ENCODE measurements at places on chromosomes 4 and X. TPM values are rescaled to one million over a fixed set of nuclear protein-coding genes. Genes with fewer than 3 reads are reported as not detected.

The DKK2 gene
- total RNA-seq = not detected

DNA sequence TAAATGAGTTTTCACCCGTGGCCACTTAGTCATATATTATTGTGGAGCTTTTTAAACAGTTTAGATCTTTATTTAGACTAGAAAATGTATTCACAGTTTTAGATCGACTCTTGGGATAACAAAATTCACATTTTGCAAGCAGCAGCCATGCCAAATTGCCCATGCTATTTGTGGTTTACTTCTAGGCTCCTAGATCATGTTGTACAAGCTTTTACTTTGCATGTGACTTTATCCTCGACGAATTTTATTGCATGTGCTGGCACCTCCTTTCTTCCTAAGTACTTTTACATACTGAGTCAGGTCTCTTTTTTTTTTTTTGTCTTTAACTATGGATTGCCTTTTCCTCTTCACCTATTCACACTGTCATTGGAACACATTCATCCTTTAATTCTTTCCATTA is 23.2 kb downstream of the BBS12 start:
- no peak for DNase-seq

DNA sequence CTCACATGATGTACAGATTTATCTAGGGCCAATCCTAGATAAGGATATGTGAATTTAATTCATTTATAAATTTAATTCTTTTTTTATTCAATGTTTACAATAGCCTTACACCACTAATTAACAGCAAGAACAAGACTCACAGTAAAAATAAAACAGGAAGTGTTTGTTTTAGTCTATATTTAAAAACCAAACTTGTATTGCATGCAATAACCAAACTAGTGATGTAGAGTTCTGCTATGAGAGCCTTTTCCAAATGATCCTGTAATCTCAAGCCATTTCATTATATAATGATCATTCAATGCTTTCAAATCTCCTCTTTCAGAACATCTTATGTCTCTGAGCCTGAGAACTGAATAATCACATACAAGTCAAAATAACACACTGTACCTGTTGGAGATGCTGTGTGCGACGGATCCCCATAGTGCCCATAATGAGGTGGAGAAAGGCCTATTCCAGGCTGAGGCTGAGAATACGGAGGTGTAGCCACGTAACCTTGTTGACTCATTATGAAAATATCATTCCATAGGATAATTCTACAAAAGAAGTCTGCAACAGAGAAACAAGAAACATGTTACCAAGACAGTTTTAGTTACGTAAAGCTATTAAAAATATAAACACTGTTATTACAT is 2.6 kb downstream of the SEC24D start:
- no peak for DNase-seq

GRCh38 chrX:47189906-47190305 is 3.7 kb upstream of the UBA1 start:
- DNase-seq = no peak

The ARL9 gene
- not detected for total RNA-seq

The CYTL1 gene
- total RNA-seq = not detected

GRCh38 chrX:115624916-115625315 is 63.9 kb downstream of the PLS3 start:
- DNase-seq = no peak

DNA sequence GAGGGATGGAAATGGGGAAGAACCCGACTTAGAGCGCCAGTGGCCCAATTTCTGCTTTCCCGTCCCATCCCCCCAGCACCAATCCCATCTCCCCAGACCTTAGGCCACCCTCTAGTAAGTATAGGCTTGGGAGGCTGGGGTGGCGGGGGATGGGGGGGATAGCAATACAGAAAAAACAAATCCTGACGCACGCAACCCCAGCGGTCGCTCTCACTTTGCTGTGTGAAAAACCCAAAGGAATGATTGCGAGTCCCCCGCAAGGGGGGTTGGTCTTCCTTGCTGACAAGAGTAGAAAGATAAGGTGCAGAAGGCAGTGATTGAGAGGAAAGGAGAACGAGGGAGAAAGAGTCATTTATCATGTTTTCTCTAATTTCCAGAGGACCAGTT is 863 bp downstream of the CPE start:
- no peak for DNase-seq

DNA sequence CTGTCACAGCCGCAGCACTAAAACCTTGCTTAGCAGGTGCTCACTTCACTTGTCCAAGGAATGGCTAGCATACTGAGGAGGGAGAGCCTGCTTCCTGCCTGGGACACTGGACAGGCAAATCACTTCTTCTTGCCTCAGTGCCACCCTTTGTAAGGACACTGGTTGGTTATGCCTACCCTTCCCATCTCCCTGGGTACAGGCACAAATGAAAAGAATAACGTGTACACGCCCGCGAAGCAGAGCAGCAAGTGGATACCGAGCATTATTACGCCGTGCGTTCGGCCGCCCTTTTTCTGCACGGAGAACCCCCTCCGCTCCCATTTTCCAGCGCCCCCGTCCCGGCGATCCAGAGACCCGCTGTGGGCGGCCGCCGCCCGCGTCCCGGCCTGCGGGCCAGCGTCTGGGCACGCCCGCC is 338 bp upstream of the KLHL2 start:
- DNase-seq = no peak

DNA sequence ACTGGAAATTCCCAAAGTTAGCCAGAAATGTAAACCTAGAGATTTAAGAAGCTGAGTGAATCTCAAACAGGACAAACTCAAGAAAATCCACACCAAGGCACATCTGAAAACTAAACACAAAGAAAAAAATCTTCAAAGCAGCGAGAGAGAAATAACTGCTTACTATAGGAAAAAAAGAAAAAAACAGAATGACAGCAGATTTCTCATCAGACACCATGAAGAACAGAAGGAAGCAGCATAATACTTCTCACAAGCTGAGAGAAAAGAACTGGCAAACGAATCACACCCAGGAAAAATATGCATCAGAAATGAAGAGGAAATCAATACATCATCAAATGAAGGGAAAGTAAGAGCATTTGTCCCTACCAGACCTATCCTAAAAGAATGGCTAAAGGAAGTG is 236.3 kb upstream of the ADAMTS3 start:
- DNase-seq = no peak

The PPARGC1A gene
- total RNA-seq = not detected

GRCh38 chr4:139555705-139556070 is 331 bp downstream of the SETD7 start:
- DNase-seq = no peak

- no peak for DNase-seq
Measured at GRCh38 chr4:182062936-182063335, 180.3 kb upstream of the TENM3 start.

DNA sequence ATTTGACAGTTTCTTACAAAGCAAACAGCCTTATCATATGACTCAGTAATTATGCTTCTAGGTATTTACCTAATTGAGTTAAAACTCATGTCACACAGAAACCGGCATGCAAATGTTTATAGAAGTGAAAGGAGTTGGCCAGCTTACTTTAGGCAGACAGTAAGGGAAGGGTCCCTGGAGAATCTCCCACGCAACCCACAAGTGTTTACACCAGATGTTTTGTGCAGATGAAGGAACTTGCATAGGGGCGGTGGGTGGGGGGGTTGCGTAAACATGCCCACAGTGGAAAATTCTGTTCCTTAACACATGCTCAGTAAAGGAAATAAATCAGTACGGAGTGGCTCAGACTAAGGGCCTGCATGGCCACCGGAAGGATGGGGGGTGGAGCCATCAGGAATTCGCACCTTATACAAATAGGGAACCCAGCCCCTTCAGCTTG is 330.5 kb upstream of the AADAT start:
- DNase-seq = no peak

DNA sequence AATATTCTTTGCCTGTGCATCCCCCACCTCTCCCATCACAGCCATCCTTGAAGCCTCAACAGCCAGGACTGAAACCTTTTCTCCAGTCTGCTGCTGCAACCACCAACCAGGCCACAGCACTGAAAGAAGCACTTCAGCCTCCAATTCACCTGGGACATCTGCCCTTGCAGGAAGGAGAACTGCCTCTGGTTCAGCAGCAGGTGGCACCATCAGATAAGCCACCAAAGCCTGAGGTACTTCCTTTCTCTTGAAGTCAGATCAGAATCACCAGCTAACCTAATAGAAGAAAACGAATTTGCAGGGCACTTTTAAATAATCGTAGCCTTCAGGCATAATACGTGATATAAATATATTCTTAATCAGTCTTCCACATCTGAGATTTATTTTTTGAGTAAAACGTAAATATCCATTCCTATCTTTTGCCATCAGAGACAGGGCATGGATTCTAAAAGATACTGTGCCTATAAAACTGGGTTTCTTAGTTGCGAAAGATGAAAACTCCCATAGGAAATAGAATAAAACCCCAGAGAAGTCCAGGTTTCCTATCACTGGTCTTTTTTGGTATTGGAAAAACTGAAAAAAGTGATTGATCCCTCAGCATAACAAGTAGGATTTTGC is 9.5 kb downstream of the AMBN start:
- DNase-seq = peak; percentile 46

DNA sequence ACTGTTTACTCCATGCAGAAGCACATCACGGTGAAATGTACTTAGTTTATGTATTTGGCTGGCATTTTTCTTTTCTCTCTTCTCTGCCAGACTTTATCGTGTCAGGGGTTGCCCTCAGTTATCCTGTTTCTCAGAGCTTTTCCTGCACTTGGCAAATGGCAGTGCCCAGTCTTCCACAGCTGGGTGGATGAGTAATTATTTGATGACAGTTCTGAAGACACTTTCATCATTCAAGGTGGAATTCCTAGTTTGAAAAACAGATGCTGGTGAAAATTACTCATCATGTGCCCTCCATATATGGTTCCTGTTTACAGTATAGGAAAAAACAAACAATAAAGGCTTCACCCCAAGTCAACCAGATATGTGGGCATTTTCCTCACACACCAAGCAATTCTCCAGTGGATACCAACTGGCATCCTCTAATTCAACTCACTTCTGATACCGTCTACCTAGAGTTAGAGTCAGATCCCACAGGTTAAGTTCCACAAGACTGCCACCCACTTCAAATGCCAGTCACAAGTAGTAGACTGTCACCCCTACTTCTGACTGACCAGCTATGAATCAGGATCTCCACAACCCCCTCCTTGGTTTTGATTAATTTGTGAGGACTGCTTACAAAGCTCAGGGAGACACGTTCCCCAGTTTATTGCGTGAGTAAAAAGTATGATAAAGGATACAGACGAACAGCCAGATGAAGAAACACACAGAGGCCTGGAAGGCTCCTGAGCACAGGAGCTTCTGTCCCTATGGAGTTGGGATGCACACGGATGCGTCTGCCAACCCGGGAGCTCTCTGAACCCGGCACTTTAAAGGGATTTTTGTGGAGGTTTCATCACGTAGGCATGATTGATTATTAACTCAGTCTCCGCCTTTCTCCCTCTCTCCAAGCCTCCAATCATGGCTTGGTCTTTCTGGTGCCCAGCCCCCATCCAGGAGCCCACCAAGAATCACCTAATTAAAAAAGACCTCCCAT is 72.9 kb downstream of the CLDN34 start:
- DNase-seq = no peak

GRCh38 chr4:116358633-116359222 is 726.6 kb downstream of the TRAM1L1 start:
- DNase-seq = no peak

The KIF4A gene
- total RNA-seq = 0.19 TPM

GRCh38 chrX:138034136-138034535 is 468.2 kb downstream of the ZIC3 start:
- DNase-seq = no peak

- no peak for DNase-seq
Measured at GRCh38 chr4:119835613-119835910, 207.0 kb upstream of the PDE5A start.

DNA sequence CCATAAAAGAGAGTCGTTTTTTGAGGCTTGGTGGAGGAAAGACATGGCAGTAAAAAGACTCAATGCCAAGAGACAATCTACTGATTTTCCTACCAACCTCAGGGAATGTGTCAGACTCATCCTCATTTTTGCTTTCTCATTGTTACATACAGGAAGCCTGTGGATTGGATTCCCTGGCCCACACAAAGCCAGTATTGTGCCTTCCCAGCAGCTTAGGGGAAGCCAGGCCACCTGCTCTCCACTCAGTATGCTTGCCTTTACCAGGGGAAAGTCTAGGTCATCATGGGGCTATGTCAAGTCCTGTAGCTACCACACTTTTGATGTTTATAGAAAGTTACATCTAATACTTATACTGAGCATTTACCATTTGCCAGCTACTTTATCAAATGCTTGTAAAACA is 11.0 kb downstream of the BMX start:
- DNase-seq = no peak

DNA sequence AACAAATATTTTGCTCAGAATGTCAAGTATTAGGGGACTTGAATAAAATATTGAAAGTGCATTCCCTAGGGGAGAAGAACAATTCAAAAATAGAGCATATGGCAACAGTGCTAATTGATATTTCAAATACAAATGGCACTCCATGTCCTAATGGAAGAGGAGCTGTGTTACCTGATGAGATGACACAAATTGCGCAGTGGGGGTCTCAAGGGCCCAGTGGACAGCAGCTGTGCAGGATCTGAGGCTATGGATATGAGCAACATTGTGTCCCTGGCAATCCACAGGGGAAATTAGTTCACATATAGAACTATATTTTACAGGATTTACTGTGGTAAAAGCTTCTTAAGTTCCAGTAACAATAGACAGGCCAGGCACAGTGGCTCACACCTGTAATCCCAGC is 17.4 kb upstream of the USP46 start:
- DNase-seq = no peak

GRCh38 chr4:169270810-169271691 is at the start of gene SH3RF1:
TSS of gene SH3RF1 (minus strand) at chr4:169270956. CDS start at chr4:169269212, 1,744 bp downstream.
- DNase-seq = no peak

- DNase-seq = no peak
Measured at GRCh38 chr4:24065974-24066373, 176.1 kb upstream of the PPARGC1A start.

DNA sequence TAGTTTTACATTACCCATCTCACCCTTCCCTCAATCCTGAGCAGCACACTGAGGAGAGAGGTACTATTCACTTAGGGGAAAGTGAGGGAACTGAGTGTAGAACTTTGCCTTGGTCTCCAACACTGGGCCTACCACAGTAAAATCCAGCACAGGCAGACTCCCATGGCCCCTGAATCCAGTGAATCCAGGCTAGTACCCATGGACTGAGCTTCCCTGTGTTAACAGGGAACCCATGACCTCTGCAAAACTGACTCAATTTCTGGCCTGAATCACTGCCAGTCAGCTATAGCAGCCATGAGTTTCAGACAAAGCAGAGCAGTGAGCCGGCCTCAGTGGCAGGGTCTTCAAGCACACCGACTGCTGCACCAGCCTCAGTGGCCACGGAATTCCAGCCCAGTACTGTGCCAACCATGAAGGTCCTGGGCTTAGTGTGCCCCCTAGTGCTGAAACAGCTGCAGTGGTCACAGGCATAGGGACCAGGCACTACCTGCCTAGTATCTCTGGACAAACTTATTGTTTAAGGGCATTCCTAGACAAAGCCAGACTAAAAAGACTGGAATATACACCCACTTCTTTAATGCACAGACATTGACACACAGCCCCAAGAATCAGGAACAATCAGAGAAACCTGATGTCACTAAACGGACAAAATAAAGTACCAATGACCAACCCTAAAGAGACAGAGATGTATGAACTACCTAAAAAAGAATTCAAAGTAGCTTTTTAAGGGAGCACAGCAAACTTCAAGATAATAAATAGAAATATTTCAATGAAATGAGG is 127.4 kb upstream of the RPL34 start:
- DNase-seq = peak; percentile 4

GRCh38 chrX:20906571-20906970 is 467.6 kb upstream of the CNKSR2 start:
- DNase-seq = no peak

The RIBC1 gene
- total RNA-seq = 2.5 TPM

The TSPAN7 gene
- not detected for total RNA-seq

GRCh38 chr4:140070366-140070765 is 83.6 kb downstream of the MAML3 start:
- peak; percentile 36 for DNase-seq

The ANTXR2 gene
- total RNA-seq = 15.3 TPM

GRCh38 chrX:72430405-72430968 is 124.8 kb upstream of the CITED1 start:
- no peak for DNase-seq
